Activated T-cell treated with anti-CD3 and anti-CD28 coated beads for 48 hours (primary cell): ENCODE measurements at places on chromosomes 11 and 22.

DNA sequence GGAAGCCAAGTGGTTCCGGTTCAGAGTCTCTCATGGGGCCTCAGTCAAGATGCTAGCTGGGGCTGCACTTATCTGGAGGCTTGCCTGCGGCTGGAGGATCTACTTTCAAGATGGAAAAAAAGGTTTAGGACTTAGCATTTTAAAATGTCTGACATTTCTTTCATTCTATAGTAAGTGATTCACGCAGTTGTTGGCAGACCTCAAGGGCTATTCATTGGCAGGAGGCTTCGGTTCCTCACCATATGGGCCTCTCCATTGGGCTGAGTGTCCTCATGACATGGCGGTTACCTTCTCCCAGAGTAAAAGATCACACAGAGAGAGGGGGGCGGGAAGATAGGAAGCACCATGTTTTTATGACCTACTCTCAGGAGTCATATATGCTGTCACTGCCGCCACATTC, 298.0 kb upstream of the PLET1 start:
- DNase-seq, result no peak

- DNase-seq, result no peak
Observed at GRCh38 chr11:33860926-33861325, 30.9 kb downstream of the LMO2 start.

DNA sequence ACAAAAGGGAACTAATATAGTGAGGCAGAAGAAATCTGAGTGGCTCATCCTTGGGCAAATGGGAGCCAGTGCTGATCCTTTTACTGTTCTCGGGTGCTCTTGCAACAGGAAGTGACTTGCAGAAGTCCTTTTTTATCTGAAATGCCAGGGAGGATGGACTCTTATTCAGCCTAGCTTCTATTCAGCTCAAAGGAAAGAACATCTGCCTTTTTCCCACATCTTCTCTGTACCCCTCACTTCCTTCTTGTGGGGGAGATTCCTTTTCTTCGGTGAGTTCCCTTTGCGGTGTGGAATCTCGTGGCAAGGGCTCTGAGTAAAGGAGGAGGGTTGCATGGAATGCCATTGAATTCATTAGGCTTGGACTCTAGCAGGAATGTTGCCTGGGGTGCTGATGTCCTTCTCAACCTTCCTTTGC, 76.2 kb downstream of the ZBTB16 start:
- no peak for DNase-seq

DNA sequence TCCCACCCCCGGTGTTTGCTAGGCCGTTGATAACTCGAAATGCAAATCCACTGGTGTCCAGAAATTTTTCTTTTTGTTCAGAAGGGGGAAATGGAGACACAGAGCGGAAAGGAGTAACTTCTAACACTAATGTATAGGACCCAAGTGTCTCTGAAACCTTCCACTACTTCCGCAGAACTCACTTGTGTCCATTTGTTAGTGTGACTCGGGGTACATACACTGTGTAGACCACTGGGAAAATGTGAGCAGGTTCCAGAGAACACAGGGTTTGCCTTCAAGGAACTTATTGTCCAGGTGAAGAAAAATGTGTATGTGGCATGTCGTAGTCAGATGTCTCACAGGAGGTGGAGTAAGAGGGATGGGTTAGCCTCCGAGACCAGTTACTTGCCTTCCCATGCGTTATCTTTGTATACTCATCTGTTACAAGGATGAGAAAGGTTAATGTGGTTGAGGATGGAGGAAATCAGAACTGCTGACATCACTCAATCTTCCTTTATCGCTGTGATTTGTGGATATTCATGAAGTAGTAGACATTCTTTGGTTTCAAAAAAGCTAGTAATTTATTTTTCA, 857 bp downstream of the ARCN1 start:
- peak; percentile 18 for DNase-seq

- DNase-seq, result no peak
Observed at GRCh38 chr22:30891781-30892180, 76.8 kb downstream of the MORC2 start.
